Astrocyte (in vitro differentiated cells and primary cell): ENCODE measurements at places on chromosomes 7 and 10. TPM values are rescaled to one million over a fixed set of nuclear protein-coding genes. Genes with fewer than 3 reads are reported as not detected.

DNA sequence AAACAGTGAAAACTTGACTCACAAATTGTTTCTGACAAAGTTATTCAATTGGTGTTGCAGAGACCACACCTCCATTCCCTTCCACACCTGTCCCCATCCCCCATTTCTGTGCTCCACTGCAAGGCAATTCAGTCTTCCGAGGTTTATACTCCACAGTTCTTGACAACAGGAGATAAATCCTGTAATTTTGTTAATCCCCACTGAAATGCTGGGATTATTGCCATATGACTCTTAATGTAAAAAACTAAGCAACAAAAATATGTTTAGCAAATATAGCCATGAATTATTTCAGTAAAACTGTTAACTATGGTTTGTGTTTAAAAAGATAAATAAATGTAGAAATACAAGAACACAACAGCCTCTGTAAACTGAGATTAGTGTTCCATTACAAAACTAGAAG is 170.1 kb upstream of the SEMA3D start:
- no peak for DNase-seq

DNA sequence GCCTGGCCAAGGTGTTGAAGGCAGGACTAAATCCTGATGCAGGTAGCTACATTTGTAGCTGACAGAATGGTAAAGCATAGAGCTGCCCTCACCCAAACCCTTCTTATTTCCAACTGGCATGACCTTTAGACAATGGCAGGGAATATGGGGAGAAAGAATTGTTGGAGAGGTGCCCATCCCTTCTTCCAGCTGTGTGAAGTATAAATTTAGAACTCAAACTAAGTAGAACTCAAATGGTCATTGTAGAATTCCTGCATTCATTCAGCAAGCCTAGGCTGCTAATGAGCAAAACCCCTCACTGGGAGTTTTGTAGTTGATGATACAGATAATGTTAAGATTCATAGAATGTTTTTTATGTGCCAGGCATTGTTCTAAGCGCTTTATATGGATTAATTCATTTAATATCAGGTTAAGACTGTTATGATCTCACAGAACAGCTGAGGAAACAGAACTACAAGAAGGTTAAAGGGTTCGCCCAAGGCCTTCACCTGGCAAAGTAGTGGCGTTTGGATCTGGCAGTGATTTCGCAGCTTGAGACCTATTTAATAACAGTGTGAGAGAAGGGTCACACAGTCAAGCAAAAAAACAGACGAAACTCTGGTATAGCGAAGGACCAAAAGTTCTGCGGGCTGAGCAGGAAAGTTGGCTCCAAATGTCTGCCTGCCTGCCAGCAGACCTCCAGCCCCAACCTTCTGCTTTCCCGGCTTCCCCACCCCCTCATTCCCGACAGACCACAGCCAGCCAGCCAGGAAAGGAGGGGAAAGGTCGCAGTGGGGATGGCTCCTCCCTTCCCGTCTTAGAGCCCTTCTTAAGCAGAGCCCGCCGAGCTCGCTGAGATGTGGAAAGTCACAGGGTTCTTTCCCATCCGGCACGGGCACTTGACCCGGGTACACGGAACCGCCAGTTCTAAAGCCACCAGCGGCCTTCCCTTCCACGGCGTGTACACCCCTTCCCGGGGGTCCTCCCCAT is 1.6 kb upstream of the HILPDA start:
- DNase-seq: peak; percentile 87

- no peak for DNase-seq
These were observed 168.7 kb downstream of the CELF2 start for GRCh38 chr10:11186374-11186773.

GHRHR gene
- total RNA-seq: not detected in 2 replicates
